Stimulated activated CD8-positive, alpha-beta memory T cell treated with anti-CD3 and anti-CD28 coated beads, Interleukin-15, amount 100 ng/mL, for 1 hour (primary cell): ENCODE measurements at places on chromosomes 7 and 10.

GRCh38 chr7:3552499-3552898 is 251.4 kb downstream of the SDK1 start:
- no peak for DNase-seq

DNA sequence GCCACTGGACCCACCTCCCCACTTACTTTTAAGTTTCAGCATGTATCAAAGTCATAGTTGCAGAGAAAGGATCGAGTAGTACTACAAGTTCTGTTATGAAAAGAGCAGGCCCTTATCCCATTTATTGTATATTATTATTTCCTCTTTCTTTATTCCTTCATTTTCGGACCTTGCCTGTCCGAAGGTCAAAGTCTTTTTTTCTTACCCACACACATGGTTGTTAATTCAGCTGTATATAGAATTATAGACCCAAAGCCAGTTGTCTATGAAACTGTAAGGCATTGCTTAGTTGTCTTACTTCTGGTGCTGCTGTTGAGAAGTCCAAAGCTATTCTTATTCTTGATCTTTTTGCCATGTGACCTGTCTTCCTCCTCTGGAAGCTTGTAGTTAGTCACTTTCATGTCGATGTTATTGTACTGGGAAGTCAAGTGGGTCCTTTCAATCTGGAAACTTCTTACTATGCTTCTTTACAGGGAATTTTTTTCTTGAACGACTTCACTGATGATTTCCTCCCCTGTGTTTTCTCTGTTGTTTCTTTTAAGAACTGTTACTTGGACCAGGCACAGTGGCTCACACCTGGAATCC is 8.3 kb downstream of the NUDT5 start:
- no peak for DNase-seq

DNA sequence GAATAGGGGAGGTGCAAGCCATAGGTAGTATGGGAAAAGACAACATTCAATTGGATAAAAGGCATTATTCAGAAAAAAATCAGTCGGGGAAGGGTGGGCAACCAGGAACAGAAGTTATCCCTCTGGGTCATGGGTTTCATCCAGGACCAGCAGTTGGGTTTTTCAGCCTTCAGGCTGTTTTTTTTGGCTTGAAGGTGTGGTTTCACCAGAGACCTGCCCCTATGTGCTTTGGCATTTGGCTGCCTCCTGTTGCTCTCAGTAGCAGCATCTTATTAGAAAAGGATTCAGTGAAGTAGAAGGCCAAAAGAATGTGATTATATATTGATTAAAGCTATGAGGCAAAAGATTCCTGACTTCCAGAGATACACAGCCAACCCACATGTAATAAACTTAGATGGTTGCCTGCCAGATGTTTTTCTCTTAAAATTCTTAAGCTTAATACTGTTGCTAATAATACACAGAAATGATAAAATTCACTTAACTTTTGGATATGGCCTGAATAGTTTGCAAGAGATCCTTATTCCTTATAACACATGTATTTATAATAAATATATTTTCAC is 251.7 kb upstream of the CSTF2T start:
- no peak for DNase-seq

DNA sequence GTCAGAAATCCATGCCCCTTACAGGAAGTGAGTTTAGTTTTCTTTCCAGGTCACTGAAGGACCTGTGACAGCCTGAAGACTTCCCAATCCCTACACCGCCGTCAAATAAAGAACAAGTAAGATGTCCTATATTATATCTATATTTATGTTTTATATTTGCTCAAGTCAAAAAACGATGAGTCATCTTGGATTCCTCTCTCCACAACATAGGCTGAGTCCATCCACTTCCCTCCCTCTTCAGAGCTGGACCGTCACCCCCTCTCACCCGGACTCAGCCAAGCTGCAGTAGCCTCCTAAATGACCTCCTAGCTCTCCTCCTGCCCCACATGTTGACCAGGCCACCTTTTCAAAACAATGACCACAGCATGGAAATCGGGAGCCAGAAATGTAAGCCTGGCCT is 53.5 kb downstream of the GLI3 start:
- no peak for DNase-seq

- DNase-seq = no peak
Measured at GRCh38 chr10:96242822-96243221, 28.5 kb downstream of the BLNK start.

GRCh38 chr7:41048771-41049170 is 654.1 kb downstream of the INHBA start:
- no peak for DNase-seq

GRCh38 chr10:27355918-27356573 is 115.4 kb upstream of the ACBD5 start:
- DNase-seq = no peak

GRCh38 chr10:6305401-6306321 is 102.9 kb downstream of the PFKFB3 start:
- no peak for DNase-seq

- no peak for DNase-seq
Measured at GRCh38 chr7:19709249-19709578, 377 bp upstream of the POLR1F start.

GRCh38 chr10:58993480-58994221 is 182.8 kb upstream of the PHYHIPL start:
- no peak for DNase-seq

GRCh38 chr7:113159746-113160339 is 41.5 kb upstream of the SMIM30 start:
- no peak for DNase-seq

GRCh38 chr10:100510533-100511308 is 8.9 kb downstream of the SEC31B start:
- DNase-seq = no peak

DNA sequence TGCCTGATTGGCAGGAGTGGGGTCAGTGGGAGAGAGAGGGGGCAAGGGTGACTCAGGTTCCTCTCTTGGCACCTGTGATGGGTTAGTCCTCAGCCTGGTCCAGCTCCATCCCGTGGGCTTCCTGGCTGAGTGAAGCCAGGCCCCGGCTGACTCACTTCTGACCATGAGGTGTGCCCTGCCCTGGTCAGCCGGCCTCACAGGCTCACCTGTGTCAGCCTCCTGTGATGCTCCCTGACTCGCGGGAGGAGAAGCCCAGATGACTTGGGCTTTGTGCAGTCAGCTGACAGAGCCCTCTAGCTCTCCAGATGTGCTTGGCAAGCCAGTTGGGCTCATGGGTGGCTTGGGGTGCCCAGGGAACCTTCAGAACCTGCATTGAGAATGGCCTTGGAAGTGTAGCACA is 16.0 kb upstream of the PPIF start:
- DNase-seq = no peak

DNA sequence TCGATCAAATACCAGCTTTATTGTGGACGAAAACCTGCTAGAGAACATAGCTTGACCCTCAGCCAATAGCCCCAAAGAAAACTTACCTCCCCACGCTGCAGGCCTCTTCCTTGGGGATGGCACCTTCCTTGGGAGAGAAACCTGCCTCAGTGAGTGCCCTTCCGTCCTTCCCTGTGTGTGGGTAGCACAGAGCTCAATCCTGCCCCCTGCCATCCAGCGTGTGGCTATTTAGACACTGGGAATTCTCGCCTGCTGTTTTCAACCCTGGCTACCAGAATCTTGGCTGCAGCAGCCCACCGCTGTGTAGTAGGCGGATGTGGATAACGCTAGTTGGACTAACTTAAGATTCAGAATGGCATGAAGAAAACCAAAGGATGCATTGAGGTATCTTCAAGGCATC is 238.2 kb downstream of the TEX36 start:
- DNase-seq = no peak

- DNase-seq = no peak
Measured at GRCh38 chr7:46109437-46109836, 188.4 kb upstream of the IGFBP3 start.

DNA sequence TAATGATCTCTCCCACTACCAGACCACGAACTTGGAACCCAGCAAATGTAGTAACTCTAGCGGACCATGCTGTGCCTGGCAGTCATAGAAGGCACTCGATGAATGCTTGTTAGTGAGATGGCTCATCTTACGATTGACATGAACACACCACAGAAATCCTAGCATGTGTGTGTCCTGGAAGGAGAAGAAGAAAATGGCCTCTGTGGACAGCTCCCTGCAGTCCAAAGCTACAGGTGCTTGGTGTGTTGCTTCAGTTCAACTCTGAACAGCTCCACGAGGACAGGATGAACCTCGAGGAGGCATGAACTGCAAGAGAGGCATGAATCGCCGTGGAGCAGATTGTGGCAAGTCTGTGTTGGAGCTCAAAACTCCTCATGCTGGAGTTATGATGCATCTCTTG is 93.5 kb downstream of the KLF6 start:
- DNase-seq = no peak

GRCh38 chr7:4765776-4766490 is 9.5 kb upstream of the AP5Z1 start:
- no peak for DNase-seq

- no peak for DNase-seq
Measured at GRCh38 chr7:72187179-72187578, 225.0 kb downstream of the CALN1 start.

- DNase-seq = no peak
Measured at GRCh38 chr10:117609095-117609795, 66.7 kb downstream of the EMX2 start.

DNA sequence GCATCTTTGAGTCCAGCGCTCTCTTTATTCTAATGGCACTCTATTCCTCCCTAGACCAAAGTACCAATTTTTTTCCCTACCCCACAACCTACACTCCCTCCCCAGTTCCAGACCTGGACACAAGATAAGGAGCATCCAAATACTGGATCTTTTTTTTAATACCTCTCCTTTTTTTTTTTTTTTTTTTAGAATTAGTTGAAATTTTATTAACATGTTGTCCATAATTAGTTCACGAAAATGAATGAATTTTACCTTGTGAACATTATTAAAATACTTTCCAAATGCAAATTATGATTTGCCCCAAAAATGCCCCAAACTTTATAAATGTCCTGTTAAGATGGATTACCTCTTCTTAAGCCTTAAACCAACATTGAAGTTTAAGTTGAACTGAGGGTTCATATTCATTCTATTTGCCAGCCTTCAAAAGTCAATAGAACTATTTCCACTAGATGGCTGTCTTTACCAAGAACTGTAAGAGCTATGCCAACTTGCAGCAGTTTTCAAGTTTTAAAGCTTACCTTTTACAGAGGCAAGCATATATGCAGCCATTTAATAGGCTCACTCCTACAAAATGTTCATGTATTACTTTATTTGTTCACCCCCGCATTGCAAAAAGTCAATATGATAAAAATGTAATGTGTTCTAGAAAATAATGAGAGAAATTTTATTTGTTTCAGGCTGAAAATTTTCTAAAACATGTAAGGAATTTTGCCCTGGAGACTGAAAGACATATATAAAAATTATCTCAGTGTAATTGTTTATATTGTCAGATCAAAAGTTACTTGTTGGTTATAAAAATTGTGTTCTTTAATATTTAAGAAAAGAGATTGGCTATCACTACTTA is 39.7 kb upstream of the TNKS2 start:
- DNase-seq = no peak

DNA sequence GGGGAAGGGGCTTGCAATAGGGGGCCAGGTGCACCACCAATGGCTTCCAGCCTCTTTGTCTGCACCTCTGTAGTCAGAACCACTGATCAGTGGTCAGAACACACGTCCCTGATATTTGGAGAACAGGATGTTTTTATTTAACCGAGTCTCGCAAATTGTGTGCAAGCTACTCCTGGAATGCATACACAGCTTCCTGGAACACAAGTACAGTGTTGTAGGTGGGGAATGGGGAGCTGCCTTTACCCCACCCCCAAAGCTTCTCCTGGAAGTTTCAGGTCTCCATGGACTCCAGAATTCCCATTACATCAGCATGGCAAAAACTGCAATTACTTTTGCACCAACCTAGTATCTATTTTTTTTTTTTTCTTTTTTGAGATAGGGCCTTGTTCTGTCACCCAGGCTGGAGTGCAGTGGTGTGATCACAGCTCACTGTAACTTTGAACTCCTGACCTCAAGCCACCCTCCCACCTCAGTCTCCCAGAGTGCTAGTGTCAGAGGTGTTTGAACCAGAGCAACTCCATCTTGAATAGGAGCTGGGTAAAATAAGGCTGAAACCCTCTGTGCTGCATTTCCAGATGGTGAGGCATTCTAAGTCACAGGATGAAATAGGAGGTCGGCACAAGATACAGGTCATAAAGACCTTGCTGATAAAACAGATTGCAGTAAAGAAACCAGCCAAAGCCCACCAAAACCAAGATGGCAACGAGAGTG is 374.0 kb downstream of the CALN1 start:
- no peak for DNase-seq

GRCh38 chr10:35554036-35554435 is 51.1 kb upstream of the GJD4 start:
- DNase-seq = no peak

GRCh38 chr10:17029581-17030271 is 99.9 kb downstream of the CUBN start:
- peak; percentile 59 for DNase-seq

GRCh38 chr10:91787810-91788209 is 10.4 kb upstream of the TNKS2 start:
- no peak for DNase-seq

DNA sequence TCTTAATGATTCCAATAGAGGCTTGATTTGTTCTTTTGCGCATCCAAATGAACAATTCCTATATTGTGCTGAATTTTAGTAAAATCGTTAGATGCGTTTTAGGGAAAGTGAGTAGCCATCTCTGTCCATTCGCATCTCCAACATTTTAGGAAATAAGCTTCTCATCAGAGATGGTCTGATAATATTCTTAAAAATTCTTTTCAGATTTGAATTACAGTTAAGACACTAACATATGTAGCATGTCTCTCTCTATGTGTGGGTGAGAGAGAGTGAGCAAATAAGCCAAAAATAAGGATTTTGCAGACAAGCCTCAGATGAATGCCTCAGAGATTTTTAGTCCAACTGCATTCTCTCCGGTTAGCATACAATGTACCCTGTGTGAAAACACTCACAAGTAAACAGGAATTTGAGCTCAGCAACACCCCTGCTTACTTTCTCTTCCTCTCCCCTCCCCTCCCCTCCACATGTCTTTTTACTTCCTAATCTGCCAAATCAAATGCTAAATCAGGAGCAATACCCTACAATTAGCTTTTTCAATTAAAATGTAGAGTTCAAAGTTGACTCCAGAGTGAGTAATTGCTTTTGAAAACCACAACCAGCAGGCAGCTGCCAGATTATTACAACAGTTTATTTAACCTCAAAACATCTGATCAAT is 354.4 kb downstream of the CRPPA start:
- DNase-seq = no peak

DNA sequence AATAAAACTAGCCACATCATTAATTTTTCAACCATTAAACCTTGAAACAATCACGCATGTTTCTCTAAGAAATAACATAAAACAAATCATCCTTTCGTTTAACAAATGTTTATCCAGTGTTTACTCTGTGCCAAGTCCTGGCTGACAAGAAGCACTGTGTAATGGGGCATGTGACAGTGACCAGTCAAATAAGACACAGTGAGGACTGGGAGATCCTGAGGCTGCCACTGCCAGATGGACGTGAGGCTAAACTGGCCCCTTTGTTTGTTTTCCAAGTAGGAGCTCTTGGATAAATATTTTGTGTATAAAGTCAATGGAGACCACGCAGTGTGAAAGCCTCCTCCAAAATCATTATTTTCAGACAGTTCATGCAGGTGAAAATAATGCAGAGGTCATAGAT is 626.2 kb downstream of the SUGCT start:
- DNase-seq = no peak

- no peak for DNase-seq
Measured at GRCh38 chr7:125878988-125879387, 949.4 kb upstream of the POT1 start.
